ENCODE measurements at places on chromosomes 2 and 18. TPM values are rescaled to one million over a fixed set of nuclear protein-coding genes. Genes with fewer than 3 reads are reported as not detected.

CYB5A gene
- total RNA-seq, result 45.7 TPM

SCN2A gene
- 8.2 TPM for total RNA-seq

PTH2R gene
- not detected for total RNA-seq

CELF4 gene
- not detected for total RNA-seq

IL36A gene
- total RNA-seq, result not detected

GRCh38 chr2:42796427-42797248, 4.3 kb upstream of the HAAO start:
- DNase-seq, result no peak

GRCh38 chr2:100113990-100114433, 28.4 kb downstream of the AFF3 start:
- DNase-seq, result no peak

GRCh38 chr18:79853993-79854364, 56.2 kb downstream of the KCNG2 start:
- no peak for DNase-seq

DNA sequence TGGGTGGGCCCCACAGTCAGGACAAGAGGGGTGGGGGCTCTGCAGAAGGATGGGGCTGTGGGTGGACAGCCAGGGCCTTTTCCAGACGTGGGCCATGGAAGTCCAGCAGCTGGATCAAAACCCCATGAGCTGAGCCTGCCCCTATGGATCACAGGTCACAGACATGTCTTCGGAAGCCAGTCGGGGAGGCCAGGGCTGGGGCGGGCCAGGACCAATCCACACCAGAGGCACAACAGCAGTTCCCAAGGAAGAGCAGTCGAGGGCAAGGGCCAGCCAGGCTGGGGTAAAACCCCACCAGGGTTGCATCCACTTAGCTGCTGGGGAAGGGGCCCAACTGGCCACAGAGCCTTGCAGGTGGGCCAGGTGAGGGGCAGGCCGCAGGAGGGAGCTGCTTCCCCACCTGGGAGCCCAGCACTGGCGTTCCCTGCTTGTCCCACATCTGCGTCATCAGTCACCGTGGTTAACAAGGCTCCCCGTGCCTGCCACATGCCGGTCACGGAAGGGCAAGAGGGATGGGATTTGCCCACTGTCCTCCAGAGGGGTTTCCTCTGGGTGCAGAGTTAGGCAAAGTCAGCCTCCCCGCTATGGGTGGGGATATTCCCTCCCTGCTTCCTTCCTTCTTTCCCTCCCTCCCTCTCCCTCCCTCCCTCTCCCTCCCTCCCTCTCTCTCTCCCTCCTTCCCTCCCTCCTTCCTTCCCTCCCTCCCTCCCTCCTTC, 46.4 kb upstream of the ODC1 start:
- no peak for DNase-seq

DNA sequence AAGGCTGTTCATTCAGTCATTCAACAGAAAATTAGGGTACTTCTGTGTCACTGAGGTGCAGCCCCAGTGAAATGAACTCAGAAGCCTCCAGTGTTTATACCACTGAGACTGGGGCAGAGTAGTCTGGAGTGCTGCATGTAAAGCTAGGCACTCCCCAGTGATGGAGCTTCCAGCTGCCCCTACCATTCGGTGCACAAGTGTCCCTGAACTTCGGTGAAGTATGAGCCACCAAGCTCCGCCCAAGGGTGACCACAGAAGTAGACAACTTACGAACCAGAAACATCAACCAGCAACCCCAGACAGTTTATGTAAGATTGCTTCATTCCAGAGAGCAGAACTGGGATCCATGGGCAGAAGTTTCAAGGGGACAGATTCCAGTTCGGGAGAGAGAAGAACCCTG, 70.6 kb upstream of the FOSL2 start:
- no peak for DNase-seq

DNA sequence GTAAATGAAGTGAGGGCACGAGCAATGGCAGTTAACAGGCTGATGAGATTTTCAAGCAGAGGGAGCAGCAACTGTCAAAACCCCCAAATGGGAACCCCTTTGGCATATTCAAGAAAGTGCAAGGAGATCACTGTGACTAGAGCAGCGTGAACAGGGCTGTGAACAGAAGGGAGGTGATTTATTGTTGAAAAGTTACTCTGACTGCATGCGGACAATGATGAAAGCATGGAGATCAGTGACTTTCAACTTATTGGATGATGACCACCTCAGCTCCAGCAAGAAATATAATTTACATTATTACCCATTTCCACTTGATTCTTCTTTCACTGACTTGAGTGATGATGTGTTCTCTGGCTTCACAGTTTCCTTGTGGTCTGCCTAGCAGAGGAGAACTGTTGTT, 187.8 kb upstream of the BOD1L2 start:
- DNase-seq, result no peak

DNA sequence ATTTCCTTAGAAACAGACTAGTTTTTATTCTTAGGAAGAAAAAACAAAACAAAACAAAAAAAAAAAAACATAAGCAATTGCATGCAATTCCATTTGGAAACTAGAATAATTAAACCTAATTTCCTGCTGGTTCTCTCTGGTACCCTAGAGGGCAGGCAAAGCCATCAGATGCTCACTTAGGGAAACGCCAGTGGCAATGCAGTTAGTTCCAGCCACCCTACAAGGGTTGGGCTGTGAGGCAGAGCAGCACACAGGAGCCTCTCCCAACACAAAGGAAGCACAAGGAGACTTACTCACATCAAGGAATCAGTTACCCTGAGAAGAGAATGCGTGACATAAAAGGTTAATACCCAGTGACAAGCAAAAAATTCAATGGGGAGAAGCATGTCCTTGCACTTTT, 28.8 kb downstream of the CCDC93 start:
- no peak for DNase-seq

DNA sequence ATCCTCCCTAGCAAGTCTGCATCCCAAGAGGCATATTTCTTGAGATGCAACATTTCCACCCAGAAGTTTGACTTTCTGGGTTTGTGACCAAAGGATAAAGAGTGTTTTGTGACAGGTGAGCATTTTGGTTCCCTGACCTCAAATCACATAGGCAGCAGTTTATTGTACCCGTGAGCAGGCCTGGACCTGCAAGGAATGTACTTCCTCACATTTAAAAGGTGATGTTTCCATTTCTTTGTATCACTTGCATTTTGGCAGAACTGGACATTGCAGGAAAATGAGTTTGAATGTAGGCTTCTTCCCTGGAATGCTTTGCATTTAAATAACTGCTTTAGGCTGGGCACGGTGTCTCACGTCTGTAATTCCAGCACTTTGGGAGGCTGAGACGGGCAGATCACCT, 160.7 kb downstream of the ALPK2 start:
- DNase-seq, result no peak

Measured in astrocyte (in vitro differentiated cells and primary cell).